Pancreas (tissue), 10 donors: ENCODE measurements at places on chromosomes 3 and 15. TPM values are rescaled to one million over a fixed set of nuclear protein-coding genes. Genes with fewer than 3 reads are reported as not detected.

DNA sequence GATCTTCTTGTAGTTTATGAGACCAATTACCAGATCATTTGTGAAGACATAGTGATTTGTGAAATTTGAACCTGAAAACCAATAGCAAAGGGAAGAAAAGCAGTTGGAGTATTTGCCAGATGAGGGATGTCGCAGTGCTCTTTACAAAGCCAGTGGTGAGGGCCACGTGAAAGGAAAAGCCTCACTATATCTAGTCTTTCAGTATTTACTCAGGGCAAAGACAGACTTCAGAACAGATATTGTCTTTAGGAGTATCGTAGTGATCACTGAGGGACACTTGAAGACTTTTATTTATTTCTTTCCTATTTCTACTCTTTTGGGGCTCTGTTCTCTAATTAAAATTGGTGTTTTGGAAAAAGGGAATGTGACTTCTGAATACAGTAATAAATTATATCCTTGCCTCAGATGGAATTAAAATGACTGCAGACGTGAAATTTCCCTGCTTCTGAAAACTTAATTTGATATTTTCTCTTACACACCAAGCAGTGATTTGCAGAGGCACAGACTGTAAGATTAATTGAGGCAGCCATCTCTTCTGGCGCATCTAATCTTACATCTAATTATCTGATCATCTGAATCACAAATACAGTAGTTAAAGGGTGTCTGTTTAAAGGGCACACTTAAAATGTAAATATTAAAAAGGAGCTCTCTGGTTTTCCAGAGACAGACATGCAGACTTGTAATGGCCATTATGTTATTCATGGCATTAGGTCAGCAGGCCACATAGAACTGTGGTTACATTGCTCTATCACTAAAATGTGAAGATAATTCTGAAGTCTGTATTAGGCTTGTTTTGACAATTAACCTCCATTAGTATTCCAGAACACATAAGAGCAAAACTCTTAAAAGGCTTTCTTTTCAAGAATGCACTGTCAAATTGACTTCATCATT, 193.0 kb upstream of the GOLIM4 start:
- H3K27me3 ChIP-seq: no peaks in the 10 kb centered on the region
- no peak for DNase-seq
- no peaks in the 10 kb centered on the region for H3K4me1 ChIP-seq
- no peak overlapping the region for H3K4me3 ChIP-seq
- no peaks in the 10 kb centered on the region for H3K36me3 ChIP-seq

- no peak overlapping the region for H3K4me3 ChIP-seq
- no peaks in the 10 kb centered on the region for H3K27me3 ChIP-seq
- H3K27ac ChIP-seq: no peak overlapping the region
- H3K36me3 ChIP-seq: peaks cover 46% of the 10 kb centered on the region
These were observed 6.4 kb upstream of the GHRL start for GRCh38 chr3:10299175-10299574.

- no peak for DNase-seq
- H3K4me1 ChIP-seq: no peaks in the 10 kb centered on the region
- H3K27ac ChIP-seq: no peak overlapping the region
- no peak overlapping the region for H3K4me3 ChIP-seq
- H3K36me3 ChIP-seq: peaks cover 24% of the 10 kb centered on the region
These were observed 14.5 kb downstream of the NCBP2 start for GRCh38 chr3:196927571-196928453.

DNA sequence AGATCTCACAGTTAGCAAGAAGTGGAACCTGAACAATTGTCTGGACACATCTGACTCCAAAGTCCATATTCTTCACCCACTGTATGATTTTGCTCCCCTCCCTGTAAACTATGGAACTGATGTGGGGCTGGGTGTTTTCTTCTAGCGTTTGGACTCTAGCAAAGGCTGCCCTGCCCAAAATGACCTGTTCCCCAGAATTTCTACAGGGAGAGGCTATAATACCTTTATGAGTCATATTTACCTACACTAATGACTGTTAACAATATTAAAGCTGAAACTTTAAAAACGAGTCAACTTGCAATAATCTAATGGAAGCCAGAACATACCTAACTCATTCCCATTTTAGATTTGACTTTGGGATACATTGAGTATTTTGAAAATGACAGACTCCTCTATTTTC, 531.2 kb upstream of the CFAP20DC start:
- no peak overlapping the region for H3K27ac ChIP-seq
- H3K4me1 ChIP-seq: no peaks in the 10 kb centered on the region
- no peaks in the 10 kb centered on the region for H3K27me3 ChIP-seq

DNA sequence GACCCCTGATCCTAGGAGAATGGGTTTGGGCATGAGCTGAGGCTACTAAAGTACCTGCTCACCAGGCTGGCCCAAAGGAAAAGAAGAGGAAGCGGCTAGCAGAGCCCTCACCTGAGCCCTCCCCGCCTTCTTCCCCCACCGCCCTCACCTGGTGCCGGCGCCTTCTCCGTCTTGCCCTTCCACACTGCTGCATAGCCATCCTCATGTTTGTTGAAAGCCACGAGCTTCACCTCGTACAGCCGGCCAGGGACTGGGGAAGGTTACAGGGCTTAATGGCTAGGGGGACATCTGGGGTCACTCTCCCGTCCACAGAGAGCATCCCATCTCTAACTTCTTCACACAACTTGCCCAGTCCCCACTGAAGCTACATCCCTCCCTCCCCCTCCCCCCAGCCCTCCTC, 13.9 kb upstream of the IGDCC3 start:
- no peaks in the 10 kb centered on the region for H3K4me1 ChIP-seq
- no peaks in the 10 kb centered on the region for H3K36me3 ChIP-seq
- H3K27me3 ChIP-seq: no peaks in the 10 kb centered on the region
- H3K27ac ChIP-seq: no peak overlapping the region
- no peak overlapping the region for H3K4me3 ChIP-seq

- H3K36me3 ChIP-seq: peaks cover 5% of the 10 kb centered on the region
- DNase-seq: peak; percentile 82
- no peak overlapping the region for H3K27ac ChIP-seq
- no peaks in the 10 kb centered on the region for H3K27me3 ChIP-seq
- no peak overlapping the region for H3K4me3 ChIP-seq
These were observed 27.3 kb upstream of the BCL2L10 start for GRCh38 chr15:52139599-52140462.

GRCh38 chr3:172442606-172443005, 5.7 kb downstream of the GHSR start:
- H3K27ac ChIP-seq: no peak overlapping the region
- H3K27me3 ChIP-seq: no peaks in the 10 kb centered on the region
- H3K36me3 ChIP-seq: no peaks in the 10 kb centered on the region
- no peaks in the 10 kb centered on the region for H3K4me1 ChIP-seq
- H3K4me3 ChIP-seq: no peak overlapping the region

DNA sequence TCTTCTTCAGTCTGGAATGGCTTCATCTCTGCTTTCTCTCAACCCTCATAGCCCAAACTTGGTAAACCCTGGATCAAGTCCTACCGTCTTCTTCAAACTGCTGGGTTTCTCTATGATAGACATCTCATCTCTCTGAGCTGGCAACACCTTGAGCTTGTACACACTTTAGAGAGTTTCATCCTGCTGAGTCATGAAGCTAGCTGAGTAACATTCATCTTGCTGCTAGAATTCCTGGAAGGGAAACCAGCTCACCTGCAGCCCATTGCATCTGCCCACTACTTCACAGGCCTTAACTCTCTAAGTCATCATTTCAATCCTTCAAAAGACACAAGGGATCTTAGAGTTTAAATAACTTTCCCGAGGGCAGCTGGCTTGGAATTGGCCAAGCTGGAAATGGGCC, 175.5 kb upstream of the RORA start:
- H3K4me3 ChIP-seq: no peak overlapping the region
- no peaks in the 10 kb centered on the region for H3K36me3 ChIP-seq
- no peak for DNase-seq
- H3K27me3 ChIP-seq: no peaks in the 10 kb centered on the region
- no peak overlapping the region for H3K27ac ChIP-seq

- DNase-seq: no peak
- no peaks in the 10 kb centered on the region for H3K36me3 ChIP-seq
- no peaks in the 10 kb centered on the region for H3K27me3 ChIP-seq
- H3K4me3 ChIP-seq: no peak overlapping the region
- no peak overlapping the region for H3K27ac ChIP-seq
These were observed 10.1 kb downstream of the SLC51B start for GRCh38 chr15:65055201-65055870.

- no peak for DNase-seq
- H3K4me3 ChIP-seq: no peak overlapping the region
- H3K27ac ChIP-seq: peak overlapping the region; percentile 36
- peaks cover 45% of the 10 kb centered on the region for H3K4me1 ChIP-seq
These were observed 12.1 kb downstream of the TBC1D2B start for GRCh38 chr15:78065284-78065872.

- no peak overlapping the region for H3K4me3 ChIP-seq
- H3K36me3 ChIP-seq: no peaks in the 10 kb centered on the region
- H3K27me3 ChIP-seq: no peaks in the 10 kb centered on the region
- H3K27ac ChIP-seq: no peak overlapping the region
- peaks cover 46% of the 10 kb centered on the region for H3K4me1 ChIP-seq
These were observed 399.6 kb upstream of the TBL1XR1 start for GRCh38 chr3:177596816-177597271.

DNA sequence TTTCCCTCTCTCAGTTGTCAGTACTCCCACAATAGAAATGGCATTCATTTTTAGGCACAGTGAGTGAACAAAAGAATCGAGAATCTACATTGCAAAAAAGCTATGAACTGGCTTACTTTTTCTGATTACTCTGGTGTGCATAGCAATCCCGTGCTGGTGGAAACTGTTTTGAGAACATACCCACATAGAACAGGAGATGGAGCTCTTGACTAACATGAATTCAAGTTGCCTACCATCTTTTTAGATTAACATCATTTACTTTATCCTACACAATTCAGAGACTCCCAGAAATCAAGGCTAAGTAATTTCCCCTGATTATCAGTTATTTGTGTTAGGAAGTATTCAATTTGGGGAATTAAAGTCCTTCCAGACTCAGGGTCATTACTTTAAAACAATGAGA, 326.6 kb downstream of the ARPP21 start:
- H3K36me3 ChIP-seq: no peaks in the 10 kb centered on the region
- H3K27me3 ChIP-seq: no peaks in the 10 kb centered on the region
- DNase-seq: no peak
- no peak overlapping the region for H3K27ac ChIP-seq
- H3K4me1 ChIP-seq: peaks cover 5% of the 10 kb centered on the region
- H3K4me3 ChIP-seq: no peak overlapping the region

DNA sequence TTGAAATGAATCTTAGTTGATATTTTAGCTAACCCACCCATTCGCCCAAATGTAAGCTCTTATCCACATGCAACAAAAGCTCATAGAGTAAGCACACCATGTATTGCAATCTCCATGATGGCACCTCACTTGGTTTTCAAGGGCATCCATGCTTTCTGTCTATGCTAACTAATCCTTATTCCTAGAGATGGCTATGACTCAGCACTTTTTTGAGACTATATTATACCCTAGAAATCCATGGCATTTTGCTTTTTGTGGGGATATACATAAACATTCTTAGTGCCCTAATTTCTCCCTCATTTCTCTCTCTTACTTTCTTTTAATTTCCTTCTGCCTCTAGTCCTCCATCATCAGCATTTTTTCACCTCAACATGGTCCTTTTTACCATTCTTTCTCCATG, 168.5 kb upstream of the STT3B start:
- H3K4me3 ChIP-seq: no peak overlapping the region
- no peaks in the 10 kb centered on the region for H3K4me1 ChIP-seq
- H3K36me3 ChIP-seq: no peaks in the 10 kb centered on the region
- H3K27ac ChIP-seq: no peak overlapping the region
- no peak for DNase-seq

- no peaks in the 10 kb centered on the region for H3K4me1 ChIP-seq
- no peaks in the 10 kb centered on the region for H3K36me3 ChIP-seq
- DNase-seq: no peak
- H3K27ac ChIP-seq: no peak overlapping the region
- no peak overlapping the region for H3K4me3 ChIP-seq
These were observed 9.8 kb downstream of the CTXND1 start for GRCh38 chr15:80242132-80242769.

GRCh38 chr3:131217296-131217741, 164.3 kb upstream of the NUDT16 start:
- no peak for DNase-seq
- no peak overlapping the region for H3K4me3 ChIP-seq
- no peaks in the 10 kb centered on the region for H3K27me3 ChIP-seq
- H3K4me1 ChIP-seq: no peaks in the 10 kb centered on the region
- H3K27ac ChIP-seq: no peak overlapping the region
- no peaks in the 10 kb centered on the region for H3K36me3 ChIP-seq

GRCh38 chr15:40764629-40765103, 798 bp downstream of the GCHFR start:
- DNase-seq: no peak
- peak overlapping the region; percentile 40 for H3K4me3 ChIP-seq
- H3K36me3 ChIP-seq: no peaks in the 10 kb centered on the region

- H3K4me1 ChIP-seq: no peaks in the 10 kb centered on the region
- H3K36me3 ChIP-seq: no peaks in the 10 kb centered on the region
- peak; percentile 17 for DNase-seq
- H3K27ac ChIP-seq: no peak overlapping the region
These were observed 183.6 kb downstream of the MINAR1 start for GRCh38 chr15:79615754-79616153.

The NSMCE3 gene
- 2.7 TPM for total RNA-seq

The ADAMTS7 gene
- total RNA-seq: 0.28 TPM

The ZNF619 gene
- 3.3 TPM for total RNA-seq

The SCG3 gene
- 2.5 TPM for total RNA-seq

The ISL2 gene
- total RNA-seq: not detected

The EFL1 gene
- total RNA-seq: 9.7 TPM

The USP13 gene
- total RNA-seq: 5.2 TPM

The PTPRG gene
- total RNA-seq: 12.6 TPM

The NOP10 gene
- total RNA-seq: 53.6 TPM

The KIF7 gene
- total RNA-seq: 0.63 TPM

The TPRG1 gene
- 0.28 TPM for total RNA-seq

The ZBTB11 gene
- total RNA-seq: 7.3 TPM
